ENCODE measurements at places on chromosomes 7 and 10. TPM values are rescaled to one million over a fixed set of nuclear protein-coding genes. Genes with fewer than 3 reads are reported as not detected.

The DGKI gene
- total RNA-seq, result 1.5 TPM

GRCh38 chr7:3915337-3915878, 614.4 kb downstream of the SDK1 start:
- DNase-seq, result peak; percentile 30

GRCh38 chr7:34225193-34225592, 319.9 kb downstream of the BMPER start:
- no peak for DNase-seq

- DNase-seq, result no peak
Observed at GRCh38 chr7:128361411-128362379, at the start of gene PRRT4. TSS of gene PRRT4 (minus strand) at chr7:128361690.

GRCh38 chr10:77514870-77515269, 122.7 kb downstream of the KCNMA1 start:
- no peak for DNase-seq

The PLEKHS1 gene
- not detected for total RNA-seq

DNA sequence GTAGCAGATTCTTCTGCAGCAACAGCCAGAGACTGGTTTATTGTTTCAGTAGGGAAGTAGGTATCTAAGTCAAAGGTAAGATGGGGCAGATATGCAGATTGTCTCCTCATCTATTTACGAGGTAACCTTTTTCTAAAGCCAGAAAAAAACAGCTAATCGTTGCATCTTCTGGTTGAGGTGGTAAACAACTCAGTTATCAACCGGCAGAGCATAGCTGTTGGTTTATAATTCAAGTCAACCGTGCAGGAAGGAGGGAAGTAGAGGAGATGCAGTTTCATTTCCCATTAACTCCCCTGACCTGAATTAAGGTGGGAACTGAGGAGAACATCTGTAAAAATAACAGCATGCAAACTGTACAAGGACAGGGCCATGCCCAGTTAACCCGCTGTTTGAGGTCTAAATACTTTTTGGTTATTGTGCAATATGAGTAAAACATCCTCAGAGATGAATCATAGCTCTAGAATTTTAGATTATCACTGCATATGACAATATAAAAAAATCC, 156.5 kb upstream of the ITGB1 start:
- peak; percentile 59 for DNase-seq

DNA sequence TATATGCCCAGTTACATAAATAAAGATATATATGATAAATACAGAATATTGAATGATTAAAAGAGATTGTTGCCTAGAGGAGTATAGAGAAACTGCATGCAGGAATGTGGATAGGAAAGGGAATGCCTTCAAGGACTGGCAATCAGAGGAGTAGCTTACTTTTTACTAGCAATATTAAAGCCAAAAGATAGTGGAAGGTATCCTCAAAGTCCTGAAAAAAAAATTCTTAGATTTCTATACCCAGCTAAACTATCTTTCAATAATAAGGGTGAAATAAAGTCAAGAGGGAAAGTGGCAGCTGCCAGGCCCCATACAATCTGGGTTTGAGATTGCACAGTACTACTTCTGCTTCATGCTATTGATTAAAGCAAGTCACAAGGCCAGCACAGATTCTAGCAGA, 733.2 kb downstream of the GATA3 start:
- DNase-seq, result no peak

DNA sequence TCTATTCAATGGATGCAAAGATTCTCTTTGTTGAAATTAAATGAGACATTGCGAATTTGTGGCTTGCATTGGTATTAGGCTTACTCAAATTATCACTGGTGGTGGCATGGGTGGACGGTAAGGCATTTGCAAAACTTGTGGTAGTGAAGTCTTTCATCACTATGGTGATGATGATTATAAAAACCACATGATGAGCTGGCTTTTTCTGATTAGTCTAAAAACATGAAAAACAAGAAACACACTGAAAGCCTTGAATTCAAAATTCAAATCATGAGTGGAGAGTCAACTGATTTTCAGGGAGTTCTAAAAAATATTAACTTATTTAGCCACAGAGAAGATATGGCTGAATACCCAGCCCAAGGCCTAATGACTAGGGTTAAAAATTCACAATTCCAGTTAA, 99.8 kb upstream of the HGF start:
- no peak for DNase-seq

DNA sequence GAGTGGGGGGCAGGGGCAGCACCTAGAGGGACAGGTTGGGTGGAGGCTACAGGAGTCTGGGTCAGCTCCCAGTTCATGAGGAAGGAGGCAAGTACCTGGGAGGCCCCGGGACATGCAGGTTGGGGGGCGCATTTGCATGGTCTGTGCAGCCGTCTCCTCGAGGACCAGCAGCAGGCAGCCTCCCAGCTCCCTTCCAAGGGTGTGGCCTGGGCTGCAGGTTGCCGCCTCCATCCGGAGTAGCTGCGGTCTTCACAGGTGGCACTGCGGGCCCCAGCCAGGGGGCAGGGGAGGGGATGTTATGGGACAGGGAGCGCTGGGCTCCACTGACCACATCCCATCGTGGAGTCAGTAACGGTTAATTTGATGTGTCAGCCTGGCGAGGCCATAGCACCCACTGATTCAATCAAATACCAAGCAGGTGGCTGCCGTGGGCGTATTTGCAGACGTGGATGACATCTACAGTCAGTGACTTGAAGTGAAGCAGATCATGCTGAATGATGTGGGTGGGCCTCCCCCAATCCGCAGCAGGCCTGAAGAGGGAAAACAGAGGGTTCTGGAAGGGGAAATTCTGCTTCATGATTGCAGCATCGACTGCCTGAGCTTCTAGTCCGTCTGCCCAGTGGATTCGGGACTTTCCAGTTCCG, 81.6 kb downstream of the PRKAG2 start:
- DNase-seq, result no peak

The PNLIPRP2 gene
- total RNA-seq, result not detected

DNA sequence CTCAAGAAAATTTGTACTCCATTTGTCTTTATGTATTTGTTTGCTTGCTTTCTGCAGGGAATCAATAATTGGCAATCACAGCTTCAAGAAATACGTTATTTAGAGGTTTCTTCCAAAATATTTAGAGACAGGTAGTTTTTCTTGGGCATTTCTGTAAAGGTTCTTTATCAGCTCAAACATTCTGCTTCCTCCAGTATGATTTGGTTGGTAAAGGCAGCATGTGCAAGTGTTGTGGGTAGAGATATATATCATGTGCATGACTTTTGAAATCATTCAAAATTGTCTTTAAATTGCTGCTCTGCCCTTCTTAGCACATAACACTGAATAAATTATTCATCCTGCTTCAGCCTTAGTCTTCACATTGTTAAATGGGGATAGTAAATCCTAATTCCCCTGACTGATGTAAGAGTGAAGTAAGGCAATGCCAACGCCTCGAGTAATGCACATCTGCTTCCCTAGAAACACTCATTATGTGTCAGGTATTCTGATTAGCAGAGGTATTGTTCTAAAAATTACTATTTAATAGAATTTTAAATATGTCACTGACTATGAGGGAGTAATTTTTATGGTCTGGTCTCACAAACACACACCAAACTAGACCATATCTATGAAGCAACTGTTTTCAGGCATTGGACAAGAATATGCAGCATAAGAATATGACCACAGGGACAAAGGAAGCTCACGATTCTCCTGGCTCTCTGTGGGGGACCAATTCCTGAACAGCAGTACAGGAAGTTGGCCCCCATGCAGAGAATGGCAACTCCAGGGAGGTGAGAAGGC, 77.3 kb upstream of the AKR1E2 start:
- DNase-seq, result peak; percentile 20

The SCART1 gene
- total RNA-seq, result 1.3 TPM

DNA sequence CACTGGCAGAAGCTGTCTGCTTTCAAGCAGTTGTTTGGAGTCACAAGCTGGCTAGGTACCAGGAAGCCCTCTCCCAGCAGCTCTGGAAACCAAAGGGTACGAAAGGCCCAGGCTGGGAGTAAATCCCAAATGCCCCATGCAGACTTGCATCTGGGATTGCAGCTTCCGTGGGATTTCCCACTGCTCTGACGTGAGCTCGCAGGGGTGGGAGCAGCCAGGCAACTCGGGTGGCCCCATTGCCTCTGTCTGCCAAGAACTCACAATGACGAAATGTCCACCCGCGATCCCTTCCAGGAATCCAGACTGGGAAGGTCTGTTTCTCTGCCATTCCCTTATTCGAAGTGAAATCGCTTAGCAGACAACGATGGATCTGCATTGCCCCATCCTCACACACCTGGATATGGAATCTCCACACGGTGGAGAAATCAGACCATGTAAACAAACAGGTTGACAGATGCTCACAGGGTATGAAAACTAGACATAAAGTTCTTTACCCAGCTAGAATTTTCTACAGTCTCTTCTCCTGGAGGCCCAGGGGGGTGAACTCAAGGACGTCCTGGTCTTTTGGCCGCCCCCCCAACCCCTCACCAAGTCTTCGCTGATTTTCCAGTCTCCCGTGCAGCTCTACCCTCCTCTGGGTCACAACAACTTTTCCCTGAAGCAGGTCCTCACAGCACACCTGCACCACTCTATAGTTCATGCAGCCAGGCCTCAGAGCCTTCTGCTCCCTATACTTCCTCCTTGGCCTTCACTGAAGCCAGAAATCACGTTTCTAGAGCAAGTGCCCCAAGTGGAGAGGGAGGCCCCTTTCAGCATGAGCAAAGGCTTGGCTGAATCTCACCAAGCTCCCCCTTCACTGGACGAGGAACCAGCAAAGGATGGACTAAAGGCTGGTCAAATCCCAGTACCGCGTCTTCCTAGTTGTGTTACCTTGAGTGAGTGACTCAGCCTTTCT, 20.0 kb downstream of the SH3PXD2A start:
- DNase-seq, result no peak

GRCh38 chr10:98422182-98422581, 7.2 kb upstream of the PYROXD2 start:
- no peak for DNase-seq

- DNase-seq, result peak; percentile 48
Observed at GRCh38 chr10:103566536-103566935, 73.0 kb downstream of the NEURL1 start.

The CLDN3 gene
- total RNA-seq, result 0.83 TPM

DNA sequence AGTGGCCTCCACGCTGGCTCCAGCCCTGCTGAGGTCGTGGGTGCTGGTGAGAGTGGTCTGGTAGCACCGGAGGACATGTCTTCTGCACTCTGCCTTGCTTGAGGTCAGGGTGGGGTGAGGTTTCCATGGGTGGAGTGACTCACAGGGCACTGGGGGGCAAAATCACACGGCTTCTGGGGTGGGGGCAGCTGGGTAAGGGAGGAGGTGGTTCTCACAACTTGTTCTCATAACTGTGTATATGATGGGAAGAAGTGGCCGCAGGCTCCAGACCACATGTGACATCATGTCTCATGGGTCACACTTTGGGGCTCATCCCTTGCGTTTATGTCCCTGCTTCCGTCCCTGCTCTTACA, 884 bp upstream of the PRF1 start:
- DNase-seq, result no peak

The PTPRN2 gene
- 0.33 TPM for total RNA-seq

GRCh38 chr7:115410972-115411686, 489.2 kb downstream of the MDFIC start:
- no peak for DNase-seq

GRCh38 chr10:45660876-45661411, 11.6 kb downstream of the ZFAND4 start:
- no peak for DNase-seq

DNA sequence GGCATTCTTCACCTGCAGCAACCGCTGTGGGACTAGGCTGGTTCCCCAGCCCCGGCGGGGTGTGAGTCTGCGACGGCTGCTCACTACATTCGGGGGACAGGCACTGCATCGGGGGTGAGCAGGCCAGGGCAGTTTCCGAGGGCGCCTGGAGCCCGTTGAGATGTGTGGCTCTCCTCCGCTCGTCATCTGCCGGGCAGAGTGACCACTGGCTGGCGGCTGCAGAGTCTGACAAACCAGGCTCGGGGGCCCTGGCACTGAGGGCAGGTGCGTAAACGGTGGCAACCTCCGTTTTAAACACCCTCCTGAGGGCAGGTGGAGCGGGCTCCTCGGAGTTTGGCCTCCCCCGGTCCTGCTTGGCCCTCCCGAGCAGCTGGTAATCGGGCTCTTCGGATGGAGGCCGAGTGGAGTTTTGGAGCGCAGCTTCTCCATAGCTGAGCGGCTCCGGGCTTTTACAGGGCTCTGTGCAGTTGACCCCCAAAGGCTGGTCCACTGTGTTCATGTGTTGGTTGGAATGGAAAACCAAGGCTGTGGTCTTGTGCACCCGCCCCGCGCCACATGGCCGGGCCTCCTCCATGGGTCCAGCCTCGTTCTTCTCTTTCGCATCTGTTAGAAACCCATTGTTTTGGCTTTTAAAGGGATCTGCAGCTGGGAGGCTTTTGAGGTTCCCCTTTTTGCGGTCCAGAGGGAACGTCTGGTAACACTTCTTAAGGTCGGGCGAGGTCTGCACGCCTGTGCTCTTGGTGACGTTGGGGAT, 20.9 kb downstream of the INSYN2A start:
- no peak for DNase-seq

The CYP2C19 gene
- not detected for total RNA-seq

- DNase-seq, result peak; percentile 11
Observed at GRCh38 chr10:63409465-63410027, 56.2 kb downstream of the JMJD1C start.

The ANKRD2 gene
- not detected for total RNA-seq

The GALNT11 gene
- 17.8 TPM for total RNA-seq

The ELAPOR2 gene
- total RNA-seq, result 24.3 TPM

The MACROH2A2 gene
- 17.8 TPM for total RNA-seq

The SPDYE5 gene
- total RNA-seq, result not detected

- DNase-seq, result no peak
Observed at GRCh38 chr7:101833799-101834198, 16.4 kb downstream of the CUX1 start.

DNA sequence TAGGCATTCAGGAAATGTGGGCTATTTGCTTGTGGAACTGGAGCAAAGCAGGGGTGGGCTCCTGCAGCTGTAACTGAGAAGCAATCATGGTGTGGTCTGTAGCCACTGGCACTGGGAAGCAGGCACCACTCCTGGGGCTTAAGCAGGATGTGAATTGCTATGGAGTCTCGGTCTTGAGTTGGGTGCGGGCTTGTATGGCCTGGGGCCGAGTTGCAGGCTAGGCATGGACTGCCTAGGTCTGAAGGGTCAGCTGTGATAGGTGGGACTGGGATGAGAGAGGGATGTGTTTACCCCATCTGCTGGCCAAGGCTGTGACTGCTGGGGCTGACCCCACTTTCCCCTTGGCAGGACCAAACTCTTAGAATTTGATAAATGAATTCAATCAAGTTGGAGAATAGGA, 43.0 kb downstream of the ADCY1 start:
- no peak for DNase-seq

- no peak for DNase-seq
Observed at GRCh38 chr7:73701357-73701995, 18.0 kb downstream of the STX1A start.

- DNase-seq, result no peak
Observed at GRCh38 chr7:34385384-34385783, 272.6 kb upstream of the NPSR1 start.
